ENCODE measurements at places on chromosomes 3 and 15. TPM values are rescaled to one million over a fixed set of nuclear protein-coding genes. Genes with fewer than 3 reads are reported as not detected.
A peak's percentile ranks its signal among the peaks of the same experiment; 100 is the strongest.

- DNase-seq = no peak
Observed at GRCh38 chr15:32743411-32744140, 25.8 kb downstream of the GREM1 start.

DNA sequence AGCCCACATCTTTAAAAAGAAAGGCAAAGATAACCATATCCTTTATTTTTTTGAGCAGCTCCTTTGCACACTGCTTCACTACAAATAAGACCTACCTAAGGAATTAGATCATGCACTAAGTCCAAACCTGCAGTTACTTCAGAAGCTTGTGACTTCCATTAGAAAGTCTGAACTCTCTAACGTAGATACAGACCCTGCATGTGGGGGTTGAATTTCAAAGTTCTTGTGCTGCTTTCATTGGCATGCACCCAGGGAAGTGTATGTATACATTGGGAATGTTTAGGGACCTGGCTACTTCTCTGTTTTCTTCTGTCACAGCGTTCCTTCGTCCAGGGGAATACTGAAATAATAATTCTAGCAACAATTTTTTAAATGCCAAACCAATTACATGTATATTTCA lies 185.2 kb upstream of the IL12A start:
- no peak for DNase-seq

Gene PRKCI
- 17.4 TPM for total RNA-seq

Gene MLF1
- 117 TPM for total RNA-seq

Gene SLC28A2
- not detected for total RNA-seq

- no peak for DNase-seq
Observed at GRCh38 chr3:171755656-171756055, 54.6 kb downstream of the PLD1 start.

DNA sequence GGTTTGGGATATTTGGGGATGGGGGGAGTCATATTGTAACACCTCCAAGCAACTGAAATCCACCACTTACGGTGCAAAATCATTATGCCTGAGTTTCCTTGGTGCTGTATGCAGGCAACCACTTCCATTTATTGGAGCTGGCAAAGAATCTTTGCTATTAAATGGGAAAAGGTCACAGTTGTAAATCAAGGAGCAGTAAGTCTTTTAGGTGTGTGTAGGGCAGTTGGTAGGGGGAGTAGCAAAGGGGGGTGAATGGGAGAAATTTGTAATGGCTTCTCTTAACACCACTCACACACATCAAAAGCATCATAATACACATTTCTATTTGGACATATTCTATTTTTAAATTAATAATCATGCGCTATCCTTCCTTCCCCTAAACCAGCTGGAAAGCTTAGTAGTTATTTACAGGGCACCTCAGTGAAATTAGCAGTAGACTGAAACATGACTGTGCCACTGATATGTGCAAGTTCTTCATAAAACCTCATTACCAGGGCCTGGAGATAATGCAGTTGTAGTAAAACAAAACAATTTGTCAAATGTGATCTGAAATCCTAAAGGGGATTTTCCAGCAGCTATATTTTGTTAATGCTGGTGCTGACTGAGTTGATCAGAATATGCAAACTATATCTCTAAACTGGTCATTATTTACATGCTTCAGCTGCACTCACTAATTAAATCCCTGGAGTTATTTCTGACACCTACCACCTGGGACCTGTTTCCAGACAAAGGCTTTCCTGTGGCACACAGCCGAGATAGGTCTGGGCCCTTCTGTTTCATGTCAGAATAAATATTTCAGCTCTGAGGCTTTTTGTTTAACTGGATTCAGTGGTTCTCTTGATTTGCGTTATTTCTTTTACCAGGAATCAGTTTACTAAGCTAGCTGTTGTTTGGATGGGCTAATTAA lies 90.1 kb downstream of the B3GALNT1 start:
- DNase-seq = no peak

DNA sequence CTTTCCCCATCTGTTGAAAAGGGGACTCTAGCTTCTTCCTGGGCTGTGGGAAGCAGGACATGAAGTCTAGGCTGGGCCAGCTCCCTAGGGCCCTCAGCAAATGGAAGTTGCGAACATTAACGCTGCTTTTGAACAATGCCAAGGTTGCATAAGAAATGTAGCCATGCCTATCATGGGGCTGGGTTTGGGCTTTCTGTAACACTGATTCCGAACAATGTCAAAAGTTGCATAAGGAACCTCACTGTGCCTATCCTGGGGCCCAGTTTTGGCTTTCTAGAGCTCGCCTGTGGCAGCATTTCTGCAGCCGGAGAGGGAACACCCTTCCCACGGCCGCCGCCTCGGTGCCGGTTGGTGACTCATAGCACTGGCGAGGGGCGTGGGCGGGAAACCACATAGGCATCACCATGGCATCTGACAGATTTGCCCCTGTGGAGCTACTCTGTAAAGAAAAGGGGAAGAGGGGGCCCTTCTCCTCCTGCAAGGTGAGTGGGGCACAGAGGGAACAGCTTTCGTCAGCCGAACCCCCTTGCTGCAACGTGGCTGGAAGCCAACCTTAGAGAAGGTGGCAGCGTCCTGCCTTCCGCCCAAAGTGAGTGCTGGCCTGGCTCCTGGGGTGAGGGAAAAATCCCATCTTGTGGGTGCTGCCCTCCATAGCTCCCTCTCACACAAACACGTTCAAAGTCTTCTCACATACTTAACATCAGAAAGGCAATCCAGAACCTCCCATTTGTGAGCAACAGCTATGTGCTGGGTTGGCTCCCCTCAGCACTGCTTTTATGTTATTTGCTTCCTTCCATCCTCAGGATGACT lies 46.6 kb upstream of the ATP2B2 start:
- DNase-seq = peak; percentile 60

DNA sequence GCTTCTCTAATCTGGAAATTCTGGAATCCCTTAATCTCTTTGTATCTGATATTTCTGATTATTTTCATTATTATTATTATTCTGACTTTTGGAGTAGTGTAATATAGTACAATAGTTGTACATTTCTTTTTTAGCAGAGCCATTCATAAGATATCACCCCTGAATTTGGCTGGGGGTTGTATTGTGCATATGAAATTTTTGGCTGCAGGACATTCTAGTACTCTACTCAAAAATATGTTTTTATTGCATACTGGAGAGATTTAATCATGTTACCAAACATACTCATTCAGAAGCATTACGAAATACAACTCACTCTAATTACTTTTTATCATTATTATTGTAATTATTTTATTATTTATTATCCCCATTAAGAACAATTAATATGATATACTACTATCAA lies 589.7 kb upstream of the KCNMB2 start:
- no peak for DNase-seq

Gene SLC28A1
- total RNA-seq = not detected

Gene CSTA
- total RNA-seq = 1.1 TPM

DNA sequence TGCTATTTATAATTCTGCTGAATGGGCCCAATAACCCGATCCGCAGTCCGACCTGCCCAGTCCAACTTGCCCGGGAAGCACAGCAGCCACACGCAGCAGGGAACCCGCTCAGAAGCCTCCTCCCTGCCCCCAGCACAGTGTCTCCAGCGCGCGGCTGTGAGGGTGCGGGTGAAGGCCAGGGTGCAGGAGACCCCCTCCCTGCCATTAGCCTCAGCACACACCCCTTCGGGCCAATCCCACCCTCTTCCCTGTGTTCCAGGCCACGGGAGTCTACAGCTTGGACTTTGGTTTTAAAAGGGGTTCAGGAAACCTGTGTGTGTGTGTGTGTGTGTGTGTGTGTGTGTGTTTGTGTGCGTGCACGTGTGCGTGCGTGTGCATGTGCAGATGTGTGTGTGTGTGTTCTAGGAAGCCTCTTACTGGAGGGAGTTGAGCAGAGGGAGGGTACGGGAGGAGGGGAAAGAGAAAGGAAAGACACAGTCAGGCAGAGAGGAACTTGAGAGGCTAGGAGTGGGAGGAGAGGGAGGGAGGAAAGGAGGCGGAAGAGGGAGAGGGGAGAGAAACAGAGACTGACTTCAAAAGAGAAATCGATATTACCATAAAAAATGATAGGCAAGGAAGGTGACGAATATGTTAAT lies 34.2 kb downstream of the ATP2B2 start:
- DNase-seq = no peak

Gene FETUB
- total RNA-seq = not detected

DNA sequence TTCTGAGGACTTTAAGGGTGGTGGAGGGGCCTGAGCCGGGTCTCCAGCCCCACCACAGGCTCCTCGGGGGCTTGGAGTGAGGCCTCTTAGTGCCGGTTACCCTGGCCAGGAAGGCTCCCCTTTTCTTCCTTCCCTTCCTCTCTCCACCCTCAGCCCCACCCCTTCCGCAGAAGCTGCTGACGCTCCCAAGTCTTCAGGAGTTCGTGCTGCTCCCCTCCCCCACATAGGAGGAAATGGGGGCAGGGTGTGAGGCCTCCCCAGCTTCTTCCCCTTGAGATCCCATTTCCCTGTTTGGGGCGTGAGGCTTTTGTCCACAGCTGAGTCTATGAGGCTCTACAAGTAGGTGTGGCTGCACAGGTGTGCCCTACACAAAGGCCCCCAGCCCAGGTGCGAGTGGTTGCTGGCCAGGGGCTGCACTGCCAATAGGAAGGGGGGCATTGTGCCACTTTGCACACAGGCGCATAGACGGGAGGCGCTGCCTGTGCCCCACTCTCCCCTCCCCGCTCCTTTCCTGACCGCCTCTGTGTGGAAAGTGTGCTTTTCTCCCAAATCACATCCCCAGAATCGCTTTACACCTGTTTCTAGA lies 915 bp upstream of the CALML4 start:
- peak; percentile 72 for DNase-seq

Gene SSUH2
- total RNA-seq = 0.82 TPM

DNA sequence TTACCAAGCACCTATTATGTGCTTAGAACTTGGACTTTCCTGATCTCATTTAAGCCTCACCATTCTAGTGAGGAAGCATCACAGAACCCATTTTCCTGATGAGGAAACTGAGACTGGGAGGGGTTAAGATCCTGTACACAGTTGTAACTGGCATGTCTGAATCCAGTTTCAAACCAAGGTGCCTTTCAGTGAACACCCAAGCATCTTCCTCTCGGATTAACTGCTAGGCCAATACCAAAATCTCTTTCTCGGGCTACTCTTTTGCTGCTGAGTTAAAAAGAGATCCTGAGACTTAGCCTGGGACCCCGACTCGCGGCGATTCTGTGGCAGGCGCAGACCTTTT lies 578 bp upstream of the CEMIP start:
- DNase-seq = no peak

GRCh38 chr3:133455281-133455680 lies 55.4 kb downstream of the BFSP2 start:
- no peak for DNase-seq

Gene CD86
- 5.1 TPM for total RNA-seq

DNA sequence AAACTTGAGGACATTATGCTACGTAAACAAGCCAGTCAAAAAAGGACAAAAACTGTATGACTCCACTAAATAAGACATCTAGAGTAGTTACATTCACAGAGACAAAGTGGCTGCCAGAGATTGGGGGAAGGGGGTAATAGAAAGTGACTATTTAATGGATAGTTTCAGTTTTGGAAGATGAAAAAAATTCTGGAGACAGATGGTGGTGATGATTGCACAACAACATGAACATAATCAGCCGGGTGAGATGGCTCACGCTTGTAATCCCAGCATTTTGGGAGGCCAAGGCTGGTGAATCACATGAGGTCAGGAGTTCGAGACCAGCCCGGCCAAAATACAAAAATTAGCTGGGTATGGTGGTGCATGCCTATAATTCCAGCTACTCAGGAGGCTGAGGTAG lies 40.6 kb downstream of the DPP8 start:
- DNase-seq = no peak

- DNase-seq = no peak
Observed at GRCh38 chr3:155420881-155421486, 127.5 kb upstream of the STRIT1 start.

GRCh38 chr3:71277341-71277740 lies 306.2 kb downstream of the FOXP1 start:
- DNase-seq = no peak

Gene HES1
- total RNA-seq = 43.6 TPM

Gene ZPLD1
- total RNA-seq = not detected

Gene MYL3
- 223 TPM for total RNA-seq

- DNase-seq = no peak
Observed at GRCh38 chr3:67686069-67686468, 31.7 kb upstream of the SUCLG2 start.

GRCh38 chr15:64858021-64858575 lies 16.4 kb downstream of the PLEKHO2 start:
- DNase-seq = no peak

DNA sequence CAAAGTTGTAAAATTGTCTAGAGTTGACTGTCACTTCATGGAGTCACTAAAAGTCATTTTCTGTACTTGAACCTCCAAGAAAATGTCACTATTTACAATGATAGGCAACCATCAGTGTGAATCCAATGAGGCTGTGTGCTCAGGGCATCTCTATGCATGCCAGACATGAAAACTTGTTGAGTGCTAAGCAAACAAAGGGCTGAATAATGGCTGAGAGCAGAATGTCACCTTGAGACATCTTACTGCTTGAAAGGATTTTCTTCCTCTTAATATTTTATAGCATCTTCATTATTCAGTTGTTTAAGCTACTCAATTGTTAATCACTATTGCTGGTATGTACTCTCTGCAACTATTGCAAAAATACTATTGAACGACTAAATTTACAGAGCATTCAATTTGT lies 184.7 kb downstream of the PLCH1 start:
- DNase-seq = no peak

DNA sequence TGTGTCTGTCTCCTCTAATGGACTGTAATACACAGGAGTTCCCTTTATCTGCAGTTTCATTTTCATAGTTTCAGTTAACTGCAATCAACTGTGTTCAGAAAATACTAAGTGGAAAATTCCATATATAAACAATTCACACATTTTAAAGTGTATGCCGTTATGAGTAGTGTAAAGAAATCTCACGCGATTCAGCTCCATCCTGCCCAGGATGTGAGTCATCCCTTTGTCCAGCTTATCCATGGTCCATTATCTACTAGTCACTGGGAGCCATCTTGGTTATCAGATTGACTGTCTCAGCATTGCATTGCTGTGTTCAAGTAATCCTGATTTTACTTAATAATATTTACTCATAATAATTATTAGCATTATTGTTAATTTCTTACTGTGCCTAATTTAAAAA lies 14.5 kb downstream of the ZPLD1 start:
- DNase-seq = no peak

DNA sequence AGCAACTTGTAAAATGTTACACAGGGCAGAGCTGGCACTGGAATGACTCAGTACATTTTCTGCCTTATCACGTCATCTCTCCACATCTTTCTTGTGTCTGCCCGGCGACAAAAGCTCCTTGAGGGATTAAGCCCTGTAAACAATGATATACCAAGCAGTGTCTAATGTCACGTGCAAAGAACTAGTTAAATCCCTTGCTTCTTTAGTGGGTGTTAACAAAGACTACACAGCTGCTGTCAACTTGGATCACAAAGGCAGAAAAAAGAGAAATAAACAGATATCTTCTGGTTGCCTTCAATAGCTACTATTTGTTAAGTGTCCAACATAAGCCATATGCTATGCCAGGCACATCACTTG lies 48.1 kb upstream of the FRMD4B start:
- no peak for DNase-seq

Gene SLC12A1
- total RNA-seq = not detected

- no peak for DNase-seq
Observed at GRCh38 chr3:25107918-25108617, 320.0 kb upstream of the RARB start.

Gene SEMA5B
- total RNA-seq = 3.5 TPM
